ENCODE measurements at places on chromosomes 3 and 15.

DNA sequence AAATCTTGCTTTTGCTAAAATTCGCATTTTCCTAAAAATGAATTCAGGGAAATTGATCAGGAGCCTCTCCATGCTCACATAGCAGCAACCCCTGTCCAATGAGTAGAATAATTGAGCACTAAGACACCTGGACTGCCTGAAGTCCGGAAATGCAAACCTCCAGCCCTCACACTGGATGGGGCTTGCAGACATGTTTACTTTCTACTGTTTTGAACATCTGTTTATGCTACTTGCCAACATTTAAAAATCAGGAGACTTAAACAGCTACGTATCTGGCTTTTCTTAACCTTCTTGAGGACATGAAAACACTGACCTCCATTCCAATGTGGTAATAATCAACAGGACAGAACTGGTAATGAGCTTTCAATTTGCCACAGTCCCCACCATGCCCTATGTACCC, 184.4 kb downstream of the SHOX2 start:
- DNase-seq = no peak

DNA sequence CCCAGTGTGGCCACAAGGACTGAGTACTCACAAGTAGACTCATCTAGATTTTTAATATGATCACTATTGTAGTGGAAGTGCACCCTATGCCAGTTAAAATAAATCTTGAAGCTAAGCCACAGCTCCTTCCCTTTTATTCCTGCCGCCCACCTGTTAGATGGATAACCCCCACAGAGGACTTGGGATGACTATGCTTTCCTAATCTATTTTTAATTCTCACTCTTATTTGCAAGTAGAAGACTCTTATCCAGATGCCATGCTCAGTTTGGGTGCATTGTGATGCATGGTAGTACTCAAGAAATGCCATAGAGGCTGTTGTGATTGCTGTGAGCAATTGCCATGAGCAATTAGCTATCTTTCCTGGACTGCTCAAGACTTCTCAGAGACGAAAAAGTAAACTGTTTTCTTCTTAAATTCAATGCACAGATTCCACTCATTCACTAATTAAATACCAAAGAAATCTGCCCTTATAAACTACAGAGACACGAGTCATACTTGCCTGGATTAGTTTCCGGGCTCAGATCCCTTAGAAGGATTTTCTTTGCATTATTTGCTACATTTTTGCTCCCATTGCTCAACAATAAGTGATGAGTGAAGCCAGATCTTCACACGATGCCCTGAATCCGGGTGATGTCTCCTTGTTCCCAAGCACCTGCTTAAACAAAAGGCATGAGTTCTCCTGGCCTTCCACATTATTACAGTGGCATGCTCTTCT, 472.1 kb downstream of the SOX2 start:
- DNase-seq = no peak

GRCh38 chr15:77816983-77817382, 184.3 kb upstream of the LINGO1 start:
- no peak for DNase-seq

- no peak for DNase-seq
These were observed 42.3 kb downstream of the ADCY5 start for GRCh38 chr3:123406598-123406997.

- no peak for DNase-seq
These were observed 288.9 kb downstream of the SHQ1 start for GRCh38 chr3:72559385-72559784.

DNA sequence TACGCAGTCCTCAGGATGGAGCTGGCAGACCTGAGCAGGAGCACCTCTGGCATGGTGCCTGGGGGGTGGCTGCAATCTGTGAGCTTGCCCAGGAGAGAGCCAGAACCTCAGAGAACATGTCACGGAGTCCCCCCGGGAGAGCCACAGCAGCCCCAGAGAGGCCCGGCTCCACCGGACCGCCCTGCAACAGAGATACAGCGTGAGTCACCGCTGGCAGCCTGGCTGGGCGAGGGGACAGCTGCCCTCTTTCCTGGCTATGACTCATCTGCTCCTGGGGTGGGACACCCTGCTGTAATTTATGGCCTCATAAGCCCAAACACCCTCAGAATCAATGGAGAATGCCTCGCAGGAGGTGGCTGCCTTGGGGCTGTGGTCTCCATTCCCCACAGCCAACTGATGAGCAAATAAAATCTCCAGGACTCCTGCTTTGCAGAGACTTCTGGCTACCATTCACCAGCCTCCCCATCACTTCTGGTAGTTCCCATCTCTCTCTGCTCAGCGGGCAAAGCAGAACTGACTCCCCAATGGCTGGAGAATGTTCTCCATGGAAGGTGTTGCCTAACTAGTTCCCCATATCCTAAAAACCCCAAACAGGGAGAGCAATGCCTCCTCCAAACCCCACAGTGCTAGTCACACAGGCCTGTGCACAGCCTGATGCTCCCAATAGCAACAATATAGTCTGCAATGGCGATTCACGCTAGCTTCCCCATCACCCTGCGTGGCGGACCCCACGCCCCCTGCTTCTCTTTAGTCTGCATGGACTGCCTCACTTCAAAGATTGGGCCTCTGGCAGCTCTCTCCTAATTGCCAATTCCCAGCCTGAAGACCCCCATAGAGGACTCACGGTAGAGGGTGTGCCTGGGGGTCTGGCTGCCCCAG, 21.6 kb downstream of the ACSBG1 start:
- DNase-seq = no peak

DNA sequence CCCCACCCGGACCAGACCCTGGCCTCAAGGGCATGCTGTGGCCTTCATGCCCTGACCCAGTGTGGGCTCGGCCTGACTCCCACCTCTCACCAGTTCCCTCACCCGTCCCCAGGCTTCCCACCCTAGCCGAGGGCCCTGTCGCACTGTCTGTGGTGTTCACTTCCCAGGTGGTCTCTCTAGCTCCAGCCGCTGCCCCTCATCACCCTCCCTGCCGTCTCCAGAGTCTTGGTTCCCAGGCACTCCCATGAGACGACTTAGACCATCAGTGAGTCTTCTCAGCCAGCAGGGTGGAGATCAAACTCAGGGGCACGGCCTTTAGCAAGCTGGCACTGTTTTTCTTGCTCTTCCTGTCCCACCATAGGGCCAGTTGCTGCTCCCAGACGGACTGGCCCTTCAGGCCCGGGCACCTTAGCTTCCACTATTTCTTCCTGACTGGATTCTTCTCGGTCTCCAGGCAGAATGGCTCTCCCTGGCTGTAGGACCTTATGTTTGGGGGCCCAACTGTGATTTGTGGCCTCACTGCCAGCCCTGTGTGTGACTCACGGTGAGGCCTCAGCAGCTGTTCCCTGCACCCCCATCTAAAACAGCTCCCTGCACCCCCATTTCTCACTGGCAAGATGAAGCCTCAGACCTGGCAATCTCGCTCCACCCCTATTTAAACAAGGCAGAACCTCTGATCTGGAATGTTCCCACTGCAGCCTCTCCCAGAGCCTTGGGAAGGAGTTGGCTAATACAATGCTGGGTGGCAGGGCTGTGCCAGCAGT, 9.4 kb upstream of the PCSK6 start:
- DNase-seq = no peak

DNA sequence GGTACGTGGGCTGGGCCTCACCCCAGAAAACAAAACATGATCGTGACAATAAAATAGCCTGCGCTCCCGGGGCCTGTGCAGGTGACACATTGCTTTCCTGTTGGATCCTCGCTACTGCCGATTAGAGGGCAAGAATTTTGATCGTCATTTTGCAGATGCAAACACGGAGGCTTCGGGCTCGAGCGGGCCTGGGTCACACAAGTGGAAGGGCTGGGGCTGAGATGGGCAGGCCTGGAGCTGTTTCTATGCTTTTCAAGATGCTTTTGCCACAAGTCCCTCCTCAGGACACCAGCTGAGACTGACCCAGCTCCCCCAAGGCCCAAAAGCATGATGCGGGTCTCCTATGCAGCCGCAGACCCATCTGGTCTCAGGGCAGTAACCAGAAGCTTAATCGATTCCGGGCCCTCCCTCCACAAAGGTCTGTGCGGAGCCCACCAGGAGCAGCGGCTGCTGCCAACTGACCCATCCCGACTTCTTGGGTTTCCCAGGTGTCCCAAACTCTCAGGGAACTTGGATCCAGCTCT, 30.0 kb downstream of the RGMA start:
- no peak for DNase-seq

DNA sequence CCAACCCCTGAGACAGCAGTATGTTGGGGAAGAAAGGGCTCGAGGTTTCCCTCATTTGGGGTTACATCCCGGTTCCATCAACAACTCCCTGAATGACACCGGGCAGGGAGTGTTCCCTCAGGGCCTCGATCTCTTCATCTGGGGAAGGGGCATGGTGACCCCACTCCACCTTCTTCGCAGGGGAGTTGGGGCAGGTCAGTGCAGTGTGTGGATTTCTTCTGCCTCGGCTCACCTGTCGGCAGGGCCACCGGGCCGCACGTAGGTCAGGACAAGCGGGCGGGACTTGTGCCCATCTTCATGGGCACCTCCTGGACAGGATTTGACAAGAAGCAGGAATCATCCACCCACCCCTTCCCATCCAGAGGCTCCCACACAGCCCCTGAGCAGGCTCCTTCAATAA, 17.4 kb downstream of the GRIP2 start:
- DNase-seq = no peak

GRCh38 chr3:177375316-177375715, 178.0 kb upstream of the TBL1XR1 start:
- no peak for DNase-seq

- no peak for DNase-seq
These were observed 140.4 kb upstream of the ABI3BP start for GRCh38 chr3:101133652-101134051.

GRCh38 chr3:5376761-5377160, 189.3 kb downstream of the EDEM1 start:
- no peak for DNase-seq

DNA sequence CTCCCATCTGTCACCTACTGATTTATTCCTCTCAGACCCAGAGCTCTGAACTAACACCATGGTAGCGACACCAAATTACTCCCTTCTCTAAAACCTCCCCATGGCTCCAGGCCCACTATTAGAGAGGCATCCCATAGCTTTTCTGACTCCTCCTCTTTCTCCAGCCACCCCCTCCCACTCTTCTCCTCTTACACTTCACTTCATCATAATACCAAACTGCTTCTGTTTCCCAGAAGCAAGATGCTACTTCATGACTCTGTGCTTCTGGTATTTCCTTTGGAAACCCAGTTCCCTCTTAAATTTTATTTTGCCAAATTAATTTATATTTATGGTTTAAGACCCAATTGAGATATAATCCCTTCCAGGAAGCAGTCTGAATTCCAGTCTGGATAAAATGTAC, 465.1 kb upstream of the PDZRN3 start:
- no peak for DNase-seq

DNA sequence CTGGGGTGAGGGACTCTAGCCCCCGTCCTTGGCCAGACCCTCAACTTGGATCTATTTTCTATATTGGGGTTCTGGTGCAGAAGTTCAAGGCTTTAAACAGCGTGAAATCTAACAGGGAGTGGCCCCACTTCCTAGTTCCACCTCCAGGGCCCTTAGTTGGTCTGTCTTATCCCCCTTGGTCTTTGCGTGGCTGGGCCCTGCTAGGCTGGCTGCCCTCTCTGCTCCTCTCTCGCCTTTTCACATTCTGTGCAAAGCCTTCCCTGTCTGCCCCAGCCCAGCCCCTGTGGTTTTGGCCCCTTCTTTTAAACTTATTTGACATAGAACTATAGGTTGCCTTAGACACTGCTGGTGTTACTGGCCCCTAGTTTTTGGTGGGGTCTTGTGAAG, 5.6 kb downstream of the PPCDC start:
- no peak for DNase-seq

- peak; percentile 75 for DNase-seq
These were observed 3.7 kb downstream of the TLR9 start for GRCh38 chr3:52221563-52222318.

DNA sequence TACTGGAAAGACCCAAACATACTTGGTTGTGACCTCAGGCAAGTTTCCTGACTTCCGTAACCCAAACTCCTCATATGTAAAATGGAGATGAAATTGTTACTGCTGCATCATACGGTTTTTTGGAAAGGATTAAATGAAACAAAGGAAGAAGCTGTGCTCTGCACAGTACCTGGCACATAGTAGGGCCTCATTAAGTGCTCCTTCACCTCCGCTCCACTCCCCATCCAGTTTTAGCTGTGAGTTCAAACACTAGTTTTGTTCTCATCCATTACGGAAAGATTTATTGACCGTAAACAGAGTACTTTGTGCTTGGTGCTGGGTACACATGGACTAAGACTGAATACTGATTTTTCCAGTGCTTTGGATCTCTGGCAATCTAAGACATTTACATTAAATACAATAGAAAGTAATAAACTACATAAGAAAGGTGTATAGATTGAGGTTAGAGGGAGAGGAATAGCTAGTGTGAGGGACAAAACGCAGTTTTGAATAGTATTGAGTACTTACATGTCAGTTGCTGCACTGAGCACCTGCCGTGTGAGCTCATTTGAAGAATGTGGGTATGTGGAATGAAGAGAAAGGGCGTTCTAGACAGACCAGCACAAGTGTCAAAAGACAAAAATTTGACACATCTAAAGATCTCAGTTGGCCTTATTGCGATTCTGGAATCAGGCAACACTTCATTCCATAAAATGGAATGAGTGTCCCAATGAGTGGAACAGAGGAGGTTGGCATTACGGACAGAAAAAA, 594 bp upstream of the ICE2 start:
- no peak for DNase-seq

DNA sequence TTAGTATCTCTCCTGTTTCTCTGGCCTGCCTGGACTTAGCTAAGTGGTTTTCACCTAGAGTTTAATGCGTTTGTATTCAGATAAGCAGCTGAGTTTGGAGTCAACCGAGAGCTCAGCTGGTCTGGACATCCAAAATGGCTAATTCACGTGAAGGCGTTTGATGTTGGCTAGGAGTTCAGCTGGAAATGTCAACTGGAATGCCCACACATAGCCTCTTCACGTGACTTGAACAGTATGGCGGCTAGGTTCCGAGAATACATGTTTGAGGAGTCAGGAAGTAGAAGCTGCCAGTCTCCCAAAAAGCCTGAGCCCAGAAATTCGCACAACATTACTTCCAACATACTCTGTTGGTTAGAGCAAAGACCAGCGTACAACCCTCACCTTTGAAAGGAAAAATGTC, 2.2 kb downstream of the USP8 start:
- DNase-seq = no peak

DNA sequence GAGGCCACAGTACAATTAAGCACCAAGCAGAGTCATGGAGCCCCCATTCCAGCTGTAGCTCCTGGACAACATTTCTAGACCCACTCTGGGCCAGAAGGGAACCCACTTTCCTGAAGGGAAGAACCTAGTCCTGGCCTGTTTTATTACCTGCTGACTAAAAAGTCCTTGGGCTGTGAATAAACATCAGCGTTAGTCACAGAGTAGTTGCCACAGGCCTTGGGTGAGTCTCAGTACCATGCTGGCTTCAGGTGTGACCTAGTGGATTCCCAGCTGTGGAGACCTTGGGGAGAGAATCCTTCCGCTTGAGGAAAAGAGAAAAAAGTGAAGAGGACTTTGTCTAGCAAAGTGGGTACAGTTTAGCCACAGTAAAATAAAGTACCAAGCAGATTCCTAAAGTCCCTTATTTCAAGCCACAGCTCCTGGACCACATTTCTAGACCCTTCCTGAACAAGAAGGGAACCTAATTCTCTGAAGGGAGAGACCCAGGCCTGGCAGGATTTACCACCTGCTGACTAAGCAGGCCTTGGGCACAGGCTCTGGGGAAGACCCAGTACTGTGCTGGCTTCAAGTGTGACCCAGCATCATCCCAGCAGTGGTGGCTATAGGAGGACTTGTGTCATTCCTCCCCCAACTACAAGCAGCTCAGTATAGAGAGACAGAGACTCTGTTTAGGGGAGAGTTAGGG, 118.3 kb upstream of the KCNH8 start:
- no peak for DNase-seq

Measured in T-helper 1 cell (primary cell).